Fibroblast of skin of back (primary cell): ENCODE measurements at places on chromosomes 13 and 19.

- peak; percentile 64 for DNase-seq
Observed at GRCh38 chr13:41835871-41836270, 125.0 kb downstream of the VWA8 start.

GRCh38 chr19:3163230-3163886 lies 15.2 kb upstream of the S1PR4 start:
- peak; percentile 57 for DNase-seq

DNA sequence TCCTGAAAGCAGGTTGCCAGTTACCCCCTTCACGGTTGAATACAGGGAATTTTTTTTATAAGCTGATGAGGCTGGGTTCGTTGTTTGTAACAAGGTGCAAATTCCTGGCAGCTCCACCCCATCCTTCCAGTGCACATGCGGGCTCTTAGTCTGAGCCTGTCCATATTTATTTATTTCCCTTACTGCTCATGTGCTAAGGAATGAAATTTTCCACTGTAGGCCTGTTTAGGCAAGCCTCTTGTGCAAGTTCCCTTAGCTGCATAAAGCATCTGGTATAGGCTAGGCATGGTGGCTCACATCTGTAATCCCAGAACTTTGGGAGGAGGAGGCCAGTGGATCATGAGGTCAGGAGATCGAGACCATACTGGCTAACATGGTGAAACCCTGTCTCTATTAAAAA lies 560.9 kb upstream of the PCDH9 start:
- DNase-seq, result no peak

- no peak for DNase-seq
Observed at GRCh38 chr13:38419312-38419873, 69.7 kb downstream of the UFM1 start.

GRCh38 chr13:50420718-50421472 lies 405.7 kb downstream of the KCNRG start:
- DNase-seq, result no peak
